Heart left ventricle (tissue), 16 donors: ENCODE measurements at places on chromosomes 12 and 14. TPM values are rescaled to one million over a fixed set of nuclear protein-coding genes. Genes with fewer than 3 reads are reported as not detected.

Gene PTPRO
- 0.27 TPM for polyA plus RNA-seq

Gene IAPP
- polyA plus RNA-seq: not detected

Gene SCN8A
- 0.17 TPM for polyA plus RNA-seq

Gene BMAL2
- 1.6 TPM for polyA plus RNA-seq

Gene OR6C2
- polyA plus RNA-seq: not detected

Gene EXOC3L4
- polyA plus RNA-seq: 0.37 TPM

Gene GALNT9
- not detected for polyA plus RNA-seq

Gene DGLUCY
- polyA plus RNA-seq: 53.7 TPM

Gene MMP17
- polyA plus RNA-seq: 1.5 TPM

Gene ESPL1
- polyA plus RNA-seq: 0.15 TPM

Gene CACNA1C
- 68.2 TPM for polyA plus RNA-seq

Gene EML5
- 0.22 TPM for polyA plus RNA-seq

Gene TSFM
- 37.6 TPM for polyA plus RNA-seq

Gene PDZRN4
- polyA plus RNA-seq: not detected

Gene NDUFB1
- polyA plus RNA-seq: 719 TPM

Gene P2RX7
- polyA plus RNA-seq: 0.39 TPM

Gene COX6A1
- 531 TPM for polyA plus RNA-seq

Gene HCAR2
- 0.42 TPM for polyA plus RNA-seq

Gene ACRBP
- 0.34 TPM for polyA plus RNA-seq

Gene TIMM9
- polyA plus RNA-seq: 75.5 TPM

Gene ZNF26
- 4.2 TPM for polyA plus RNA-seq

Gene DEPDC4
- not detected for polyA plus RNA-seq

Gene JAG2
- 19.1 TPM for polyA plus RNA-seq

Gene DNAJC22
- polyA plus RNA-seq: 0.11 TPM

Gene P2RX2
- not detected for polyA plus RNA-seq

Gene TCL1A
- not detected for polyA plus RNA-seq

Gene VSIG10
- polyA plus RNA-seq: 11.3 TPM

Gene CFAP251
- polyA plus RNA-seq: 1.4 TPM

Gene EXD2
- 20.6 TPM for polyA plus RNA-seq

Gene MDGA2
- polyA plus RNA-seq: not detected

Gene NPAS3
- polyA plus RNA-seq: 0.15 TPM

Gene GPR65
- polyA plus RNA-seq: 0.30 TPM

Gene TTC6
- not detected for polyA plus RNA-seq
